ENCODE measurements at places on chromosomes 7 and 10. TPM values are rescaled to one million over a fixed set of nuclear protein-coding genes. Genes with fewer than 3 reads are reported as not detected.

GRCh38 chr7:158587162-158588084 lies at the start of gene PTPRN2:
Gene PTPRN2 (minus strand): TSS chr7:158587823.
- H3K27me3 ChIP-seq = no peaks in the 10 kb centered on the region
- H3K27ac ChIP-seq = no peak within 1 kb of the TSS
- H3K4me1 ChIP-seq = peaks cover 2% of the 10 kb centered on the region
- no peak for DNase-seq

GRCh38 chr7:42869131-42870020 lies 42.5 kb downstream of the C7orf25 start:
- H3K36me3 ChIP-seq = no peaks in the 10 kb centered on the region
- H3K27ac ChIP-seq = no peak overlapping the region
- DNase-seq = no peak
- H3K27me3 ChIP-seq = no peaks in the 10 kb centered on the region

GRCh38 chr7:101241015-101241363 lies 3.4 kb upstream of the CLDN15 start:
- no peak overlapping the region for H3K27ac ChIP-seq
- H3K4me1 ChIP-seq = no peaks in the 10 kb centered on the region
- no peaks in the 10 kb centered on the region for H3K27me3 ChIP-seq
- no peak overlapping the region for H3K4me3 ChIP-seq

Gene SLC16A12
- total RNA-seq = 0.21 TPM

DNA sequence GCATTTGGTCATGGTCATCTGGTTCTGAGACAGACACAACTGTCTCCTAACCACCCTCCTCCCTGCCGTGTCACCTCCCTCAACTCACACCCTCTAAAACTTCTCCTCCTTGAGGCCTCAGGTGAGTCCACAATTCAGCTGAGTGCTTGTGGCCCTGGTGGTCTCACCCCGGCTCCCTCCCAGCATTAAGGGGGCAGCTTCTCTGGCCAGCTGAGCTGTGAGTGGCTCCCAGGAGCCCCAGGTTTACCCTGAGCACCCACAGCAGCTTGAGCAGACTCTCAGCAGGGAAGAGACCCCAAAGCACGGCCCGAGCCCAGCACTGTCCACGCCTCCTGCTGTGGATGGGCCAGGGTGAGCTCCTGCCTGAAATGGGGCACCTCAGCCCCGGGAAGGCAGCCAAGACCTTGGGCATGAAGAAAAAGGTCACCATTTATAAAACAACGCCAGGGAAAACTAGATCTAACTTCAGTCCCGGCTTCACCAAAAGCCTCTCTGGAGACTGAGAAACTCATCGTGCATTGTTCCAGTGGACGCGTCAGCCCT lies 201.2 kb downstream of the TCERG1L start:
- H3K27ac ChIP-seq = no peak overlapping the region
- H3K36me3 ChIP-seq = no peaks in the 10 kb centered on the region
- no peaks in the 10 kb centered on the region for H3K27me3 ChIP-seq
- no peak for DNase-seq
- H3K4me3 ChIP-seq = no peak overlapping the region

DNA sequence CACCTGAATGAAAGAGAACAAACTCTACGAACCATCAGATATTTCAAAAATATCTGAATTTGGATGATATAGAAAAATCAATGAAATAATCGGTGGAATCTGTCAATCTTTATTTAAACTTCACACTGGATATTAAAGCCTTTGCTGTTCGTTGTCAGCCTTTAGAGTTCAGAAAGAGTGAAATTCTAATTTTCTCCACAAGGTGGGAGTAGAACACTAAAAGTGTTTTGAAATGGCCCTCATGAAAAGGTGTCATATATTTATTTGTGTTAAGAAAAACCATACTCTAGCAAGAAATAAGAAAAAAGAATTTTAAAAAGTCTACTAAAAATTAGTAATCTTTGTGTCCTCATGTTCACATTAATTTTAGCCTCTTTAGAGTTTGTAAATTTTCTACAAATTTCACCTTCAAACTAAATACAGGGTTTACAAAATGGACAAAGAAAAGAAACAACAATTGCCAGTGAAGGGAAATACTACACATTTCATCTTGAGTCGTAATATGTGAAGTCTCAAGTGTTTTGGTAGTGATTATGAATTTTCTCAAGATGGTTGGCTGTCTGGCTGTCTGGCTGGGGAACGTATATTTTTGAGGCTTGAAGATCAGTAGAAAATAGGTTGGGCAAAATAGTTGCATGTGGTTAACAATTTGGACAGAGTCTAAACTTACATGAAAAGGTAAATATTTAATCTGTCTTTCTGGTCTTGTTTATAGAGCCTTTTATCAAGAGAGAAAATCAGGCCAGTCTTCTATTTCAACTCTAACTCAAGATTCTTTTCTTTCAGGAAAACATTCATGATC lies 43.7 kb downstream of the DNAJB9 start:
- H3K36me3 ChIP-seq = no peaks in the 10 kb centered on the region
- DNase-seq = no peak
- H3K27me3 ChIP-seq = no peaks in the 10 kb centered on the region
- H3K4me3 ChIP-seq = no peak overlapping the region

- H3K4me1 ChIP-seq = no peaks in the 10 kb centered on the region
- H3K4me3 ChIP-seq = no peak overlapping the region
- H3K27me3 ChIP-seq = no peaks in the 10 kb centered on the region
- no peak overlapping the region for H3K27ac ChIP-seq
- DNase-seq = no peak
- no peaks in the 10 kb centered on the region for H3K36me3 ChIP-seq
Measured at GRCh38 chr10:74174521-74174920, 23.5 kb downstream of the ADK start.

Gene AFAP1L2
- 19.3 TPM for total RNA-seq

DNA sequence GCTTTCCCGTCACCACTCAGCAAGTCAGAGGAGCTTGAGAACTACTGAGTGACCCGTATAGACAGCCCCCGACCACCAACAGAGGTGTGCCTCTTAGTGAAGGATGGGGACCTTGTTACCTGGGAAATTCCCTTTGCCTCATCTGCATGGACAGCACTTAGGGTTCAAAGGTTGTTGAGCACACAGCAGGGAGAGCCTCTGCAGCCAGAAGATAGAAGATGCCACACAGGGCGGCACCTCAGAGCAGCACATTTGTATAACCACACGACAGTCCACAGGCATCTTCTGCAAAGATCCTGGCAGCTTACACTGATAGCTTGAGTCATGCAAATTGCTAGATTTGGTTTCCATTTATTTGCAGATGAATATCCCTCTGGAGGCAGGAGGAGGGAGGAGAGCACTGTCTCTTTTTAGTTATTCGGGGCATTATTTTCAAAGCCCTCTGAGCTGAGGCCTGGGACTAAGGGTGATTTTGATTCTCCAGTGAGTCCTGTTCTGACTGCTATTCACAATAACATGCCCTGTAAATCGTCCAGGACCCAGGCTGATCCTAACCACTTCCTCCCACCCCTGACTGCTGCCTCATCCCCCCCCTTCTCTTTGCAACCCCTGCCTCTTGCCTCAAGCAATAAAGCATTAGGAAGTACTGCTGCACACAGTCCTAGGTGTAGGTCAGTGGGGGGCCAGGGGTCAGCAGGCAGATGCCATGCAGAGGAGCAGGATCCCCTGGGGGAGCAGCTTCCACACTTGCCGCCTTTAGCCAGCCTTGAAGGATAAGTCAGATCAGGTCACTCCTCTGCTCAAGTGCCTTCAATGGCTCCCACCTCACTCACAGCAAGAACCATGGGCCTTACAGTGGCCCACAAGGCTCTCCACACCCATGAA lies 24.6 kb upstream of the INMT start:
- no peak for DNase-seq
- no peaks in the 10 kb centered on the region for H3K4me1 ChIP-seq
- H3K36me3 ChIP-seq = no peaks in the 10 kb centered on the region

GRCh38 chr7:157719008-157719682 lies 382.3 kb downstream of the DNAJB6 start:
- no peaks in the 10 kb centered on the region for H3K36me3 ChIP-seq
- no peaks in the 10 kb centered on the region for H3K27me3 ChIP-seq

- no peaks in the 10 kb centered on the region for H3K36me3 ChIP-seq
- no peaks in the 10 kb centered on the region for H3K27me3 ChIP-seq
- DNase-seq = peak; percentile 76
Measured at GRCh38 chr7:636396-636795, 90.1 kb upstream of the DNAAF5 start.

DNA sequence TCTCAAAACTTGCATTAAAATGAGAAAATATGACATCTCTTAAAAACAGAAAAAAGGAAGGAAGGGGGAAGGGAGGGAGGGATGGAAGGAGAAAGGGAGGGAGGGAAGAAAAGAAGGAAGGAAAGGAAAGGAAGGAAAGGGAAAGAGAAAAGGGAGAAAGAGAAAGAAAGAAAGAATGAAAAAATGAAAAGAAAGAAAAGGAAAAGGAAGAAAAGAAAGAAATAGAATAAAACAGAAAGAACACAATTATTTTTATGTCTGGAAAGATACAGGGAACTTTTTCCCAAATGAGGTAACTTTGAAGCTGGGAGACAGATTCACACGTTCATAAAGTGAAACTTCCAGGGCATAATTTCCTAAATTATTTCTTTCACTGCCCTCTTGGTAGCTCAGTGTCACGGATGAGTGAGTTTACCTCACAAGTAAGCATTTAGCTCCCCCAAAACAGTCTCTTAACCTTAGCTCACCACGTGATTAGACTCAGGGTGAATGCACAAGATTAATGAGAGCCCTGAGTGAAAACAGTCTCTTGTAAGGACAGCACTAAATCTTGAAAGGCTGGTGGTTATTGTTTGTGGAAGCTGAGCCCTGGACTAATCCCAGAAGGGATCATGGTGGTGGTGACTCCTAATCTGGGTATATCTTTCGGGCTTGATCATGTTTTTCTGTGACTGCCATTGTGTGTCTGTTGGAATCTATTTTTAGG lies 74.1 kb upstream of the HDAC9 start:
- H3K4me3 ChIP-seq = peak overlapping the region; percentile 48
- no peaks in the 10 kb centered on the region for H3K27me3 ChIP-seq
- no peak for DNase-seq
- H3K27ac ChIP-seq = no peak overlapping the region
- H3K36me3 ChIP-seq = no peaks in the 10 kb centered on the region

Gene SHTN1
- total RNA-seq = 20.9 TPM

GRCh38 chr7:15245831-15246230 lies 316.0 kb downstream of the AGMO start:
- no peak for DNase-seq
- H3K36me3 ChIP-seq = no peaks in the 10 kb centered on the region
- H3K27me3 ChIP-seq = no peaks in the 10 kb centered on the region
- H3K4me3 ChIP-seq = no peak overlapping the region
- no peak overlapping the region for H3K27ac ChIP-seq

Gene ZNF239
- 3.4 TPM for total RNA-seq

DNA sequence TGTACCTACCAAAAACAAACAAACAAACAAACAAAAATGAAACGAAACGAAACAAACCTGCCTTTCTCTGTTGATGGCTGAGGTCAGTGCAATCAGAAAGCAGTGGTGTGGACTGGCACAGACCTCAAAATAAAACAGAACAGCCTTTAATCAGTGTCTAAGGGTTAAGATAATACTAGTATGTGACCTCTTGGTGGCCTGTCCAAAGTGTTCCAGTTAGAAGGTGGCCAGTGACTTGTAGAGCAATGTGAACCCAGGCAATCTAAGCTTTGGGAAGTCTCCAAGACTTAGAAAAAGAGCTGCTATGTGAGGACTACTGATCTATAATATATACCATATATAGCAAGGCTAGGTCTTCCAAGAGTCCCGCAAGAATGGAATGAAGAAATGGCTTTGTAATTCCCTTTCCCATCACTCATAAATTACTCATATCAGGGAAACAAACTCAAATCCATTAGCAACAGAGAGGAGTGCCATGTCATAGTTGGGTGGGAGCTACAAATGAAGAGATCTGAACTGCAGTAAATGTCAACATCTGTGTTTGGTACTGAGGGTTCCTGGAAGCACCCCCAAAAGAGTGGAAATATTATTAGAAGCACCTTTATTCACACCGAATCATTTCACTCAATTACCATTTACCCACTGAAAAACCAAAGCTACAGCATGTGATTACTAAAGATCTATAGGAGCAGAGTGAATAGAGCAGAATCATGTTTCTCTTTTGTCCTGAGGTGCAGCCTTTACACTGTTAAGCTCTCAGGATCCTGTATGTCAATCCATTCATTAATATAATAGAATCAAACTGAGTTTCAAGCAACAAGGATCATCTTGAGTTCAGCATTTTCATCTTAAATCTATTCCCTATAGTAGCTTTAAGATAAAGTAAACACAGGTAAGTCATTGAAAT lies 28.0 kb downstream of the ABLIM1 start:
- peaks cover 3% of the 10 kb centered on the region for H3K4me1 ChIP-seq
- no peaks in the 10 kb centered on the region for H3K36me3 ChIP-seq
- H3K27me3 ChIP-seq = no peaks in the 10 kb centered on the region
- no peak overlapping the region for H3K4me3 ChIP-seq
- no peak for DNase-seq

DNA sequence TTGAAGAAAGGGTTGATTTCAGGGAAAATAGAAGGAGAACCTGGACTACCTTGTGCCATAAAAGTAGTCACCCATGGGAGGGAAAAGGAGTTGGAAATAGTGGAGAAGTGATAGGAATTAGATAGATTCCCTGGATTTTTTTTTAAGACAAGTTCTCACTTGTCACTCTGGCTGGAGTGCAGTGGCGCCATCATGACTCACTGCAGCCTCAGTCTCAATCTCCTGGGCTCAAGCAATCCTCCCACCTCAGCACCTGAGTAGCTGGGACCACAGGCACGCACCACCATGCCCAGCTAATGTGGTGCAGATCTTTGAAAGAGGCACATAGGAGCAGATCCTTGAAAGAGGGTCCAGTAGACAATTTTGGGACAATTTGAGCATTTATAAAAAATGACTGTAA lies 9.5 kb upstream of the BLNK start:
- H3K4me3 ChIP-seq = no peak overlapping the region
- H3K27me3 ChIP-seq = no peaks in the 10 kb centered on the region
- no peak for DNase-seq

DNA sequence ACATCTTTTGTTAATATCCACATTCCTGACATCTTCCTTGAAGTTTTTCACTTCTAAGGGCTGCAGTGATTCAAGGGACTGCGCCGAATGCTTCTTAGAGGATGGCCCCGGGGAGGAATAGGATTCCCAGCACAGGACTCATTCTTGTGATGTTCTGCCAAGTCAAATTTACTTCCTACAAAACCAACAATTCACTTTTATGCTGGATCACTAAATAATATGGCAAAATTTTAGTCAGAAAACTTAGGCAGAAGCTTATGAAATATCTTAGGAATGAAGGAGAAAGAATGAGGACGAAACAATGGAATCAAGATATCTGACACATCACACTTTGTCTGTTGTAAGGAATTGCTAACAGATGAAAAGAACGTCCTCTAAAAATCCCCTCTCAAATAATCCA lies 151.5 kb downstream of the JAZF1 start:
- no peaks in the 10 kb centered on the region for H3K27me3 ChIP-seq
- H3K36me3 ChIP-seq = no peaks in the 10 kb centered on the region
- no peak overlapping the region for H3K4me3 ChIP-seq
- H3K4me1 ChIP-seq = no peaks in the 10 kb centered on the region

- no peaks in the 10 kb centered on the region for H3K36me3 ChIP-seq
- H3K4me1 ChIP-seq = no peaks in the 10 kb centered on the region
- H3K4me3 ChIP-seq = no peak overlapping the region
- H3K27ac ChIP-seq = no peak overlapping the region
Measured at GRCh38 chr10:109616359-109616980, 306.8 kb downstream of the XPNPEP1 start.

Gene TMEM225B
- 1.7 TPM for total RNA-seq

GRCh38 chr10:89567576-89568245 lies 32.3 kb upstream of the SLC16A12 start:
- DNase-seq = no peak
- H3K4me1 ChIP-seq = no peaks in the 10 kb centered on the region
- H3K4me3 ChIP-seq = no peak overlapping the region
- H3K27ac ChIP-seq = no peak overlapping the region
- H3K27me3 ChIP-seq = no peaks in the 10 kb centered on the region
